ENCODE measurements at places on chromosomes 13 and 19.

- no peak for DNase-seq
Measured at GRCh38 chr13:111082240-111082639, 32.9 kb upstream of the ARHGEF7 start.

DNA sequence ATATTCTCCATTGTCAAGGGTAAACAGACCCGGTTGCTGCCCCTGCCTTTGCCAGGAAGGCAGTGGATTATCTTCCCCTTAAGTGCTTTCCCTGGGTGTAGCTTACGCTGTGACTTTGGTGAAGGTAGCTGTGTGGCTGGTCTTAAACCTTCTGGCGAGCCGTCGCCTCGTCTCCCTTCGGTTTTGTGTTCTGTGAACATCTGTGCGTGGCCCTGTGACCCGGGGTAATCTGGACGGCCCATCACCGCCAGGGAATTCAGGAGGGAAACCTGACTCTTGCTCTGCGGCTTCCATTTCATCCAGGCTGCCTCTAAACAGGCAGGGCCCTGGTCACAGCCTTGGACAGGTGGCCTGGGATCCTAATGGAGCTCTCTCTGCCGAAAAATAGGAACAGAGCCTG is 78.7 kb downstream of the SHISA2 start:
- no peak for DNase-seq

DNA sequence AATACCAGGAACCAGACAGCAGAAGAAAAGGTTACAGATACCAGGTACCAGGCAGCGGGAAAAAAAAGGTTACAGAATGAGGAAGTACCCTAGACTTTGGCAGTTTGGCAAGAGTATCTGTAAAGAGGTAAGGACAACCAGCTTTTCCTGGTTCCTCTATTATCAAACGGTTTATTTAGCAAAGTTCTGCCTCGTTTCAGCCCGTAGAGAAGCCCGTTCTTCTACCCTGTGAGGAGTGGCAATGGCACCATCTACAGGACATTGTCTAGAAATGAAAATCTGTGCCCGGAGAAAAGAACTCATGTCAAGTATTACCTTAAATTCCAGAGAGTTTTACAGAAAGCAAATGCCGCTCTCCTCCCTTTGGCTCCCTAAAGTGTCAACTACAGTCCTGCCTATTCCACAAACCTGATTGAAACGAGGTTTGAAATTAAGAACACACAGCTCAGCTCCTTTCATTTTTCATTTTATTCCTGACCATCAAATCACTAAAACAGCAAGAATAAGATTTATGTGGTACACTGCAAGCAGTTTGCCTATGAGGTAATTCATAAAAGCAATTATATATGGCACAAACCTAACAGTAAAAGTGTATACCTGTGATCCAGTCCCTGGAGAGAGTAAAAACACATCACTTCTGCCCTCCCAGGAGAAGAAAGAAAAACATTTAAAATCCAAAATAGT is 226.3 kb downstream of the SLC7A1 start:
- no peak for DNase-seq

DNA sequence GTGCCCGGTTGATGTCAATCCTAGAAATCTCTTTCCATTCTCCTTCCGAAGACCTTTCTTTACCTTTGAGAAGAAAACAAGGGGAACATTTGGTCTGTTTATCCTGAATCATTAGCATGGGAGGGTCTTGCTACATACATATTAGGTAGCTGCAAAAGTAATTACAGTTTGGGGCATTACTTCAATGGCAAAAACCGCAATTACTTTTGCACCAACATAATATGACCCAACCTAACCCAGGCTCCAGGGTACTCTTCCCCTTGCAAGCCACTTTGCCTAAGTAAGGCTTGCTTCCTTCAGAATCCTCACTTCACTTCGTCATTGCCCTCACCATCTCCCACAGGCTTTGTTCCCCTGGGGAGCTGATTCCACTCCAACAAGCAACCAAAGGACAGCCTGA is 662.7 kb downstream of the DIAPH3 start:
- DNase-seq = no peak

GRCh38 chr19:30036154-30037129 is 94.4 kb downstream of the URI1 start:
- no peak for DNase-seq

GRCh38 chr13:98026457-98026857 is 73.0 kb downstream of the IPO5 start:
- no peak for DNase-seq

DNA sequence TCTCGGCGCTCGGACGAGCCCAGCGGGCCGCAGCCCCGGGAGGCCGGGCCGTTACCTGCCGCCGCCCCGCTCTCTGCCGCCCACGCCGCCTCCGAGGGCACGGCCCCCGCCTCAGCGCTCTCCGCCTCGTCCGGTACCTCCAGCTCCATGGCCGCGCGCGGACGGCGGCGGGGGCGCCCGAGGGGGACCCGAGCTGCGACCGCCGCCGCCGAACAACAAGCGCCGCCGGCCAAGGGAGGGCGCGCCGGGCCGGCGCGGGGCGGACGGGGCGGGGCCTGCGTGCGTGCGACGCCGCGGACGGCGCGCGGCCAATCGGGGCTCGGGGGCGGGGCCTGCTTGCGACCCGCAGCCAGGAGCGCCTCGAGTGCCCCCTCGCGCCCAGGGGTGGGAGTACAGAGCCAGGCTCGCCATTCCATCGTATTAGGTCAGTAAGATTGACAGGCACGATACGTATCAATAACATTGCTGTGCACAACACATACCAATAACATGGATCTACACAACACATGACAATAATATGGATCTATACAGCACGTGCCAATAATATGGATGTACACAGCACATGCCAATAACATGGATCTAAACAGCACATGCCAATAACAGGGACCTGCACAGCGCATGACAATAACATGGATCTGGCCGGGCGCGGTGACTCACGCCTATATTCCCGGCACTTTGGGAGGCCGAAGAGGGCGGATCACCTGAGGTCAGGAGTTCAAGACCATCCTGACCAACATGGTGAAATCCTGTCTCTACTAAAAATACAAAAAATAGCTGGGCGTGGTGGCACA is at the start of gene PIP5K1C:
Gene PIP5K1C, minus strand, starts transcription at position 227 of the 791 bp plus-strand sequence. Its CDS starts 78 bp downstream, at position 149.
- peak; percentile 94 for DNase-seq

DNA sequence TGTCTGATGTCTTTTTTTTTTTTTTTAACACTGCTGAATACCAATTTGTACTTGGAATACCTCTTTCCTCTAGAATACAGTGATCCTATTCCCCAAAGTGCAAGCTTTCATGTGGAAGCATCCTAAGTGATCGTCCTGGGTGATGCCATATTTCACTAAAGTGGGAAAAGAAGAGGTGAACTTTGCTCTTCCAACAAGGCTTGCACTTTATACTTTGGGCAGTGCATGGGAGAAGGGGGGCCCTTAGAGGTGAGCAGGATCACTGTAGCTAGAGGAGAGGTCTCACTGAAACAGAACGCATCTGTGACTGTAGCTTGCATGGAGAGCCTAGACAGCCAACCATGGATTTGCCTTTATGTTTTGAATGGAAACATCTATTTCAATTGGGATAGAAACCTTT is 173.8 kb downstream of the STK24 start:
- no peak for DNase-seq

DNA sequence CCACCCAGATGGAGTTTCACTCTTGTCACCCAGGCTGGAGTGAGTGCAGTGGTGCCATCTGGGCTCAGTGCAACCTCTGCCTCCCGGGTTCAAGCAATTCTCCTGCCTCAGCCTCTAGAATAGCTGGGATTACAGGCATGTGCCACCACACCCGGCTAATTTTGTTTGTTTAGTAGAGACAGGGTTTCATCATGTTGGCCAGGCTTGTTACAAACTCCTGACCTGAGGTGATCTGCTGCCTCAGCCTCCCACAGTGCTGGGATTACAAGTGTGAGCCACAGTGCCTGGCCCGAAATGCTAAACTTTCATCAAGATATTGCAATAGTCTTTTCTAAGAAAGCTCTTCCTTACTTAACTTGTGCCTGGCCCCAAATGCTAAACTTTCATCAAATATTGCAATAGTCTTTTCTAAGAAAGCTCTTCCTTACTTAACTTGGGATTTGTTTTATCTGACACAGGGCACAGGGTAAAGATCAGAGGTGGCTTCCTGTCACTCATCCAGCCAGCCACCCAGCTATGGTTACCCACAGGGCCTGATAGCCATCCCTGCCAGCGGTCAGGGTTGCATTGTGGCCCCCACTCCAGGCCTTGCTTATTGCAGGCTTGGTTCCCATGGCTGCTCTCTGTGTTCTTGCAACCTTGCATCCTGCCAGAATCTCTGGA is 352.3 kb upstream of the TMTC4 start:
- DNase-seq = no peak

DNA sequence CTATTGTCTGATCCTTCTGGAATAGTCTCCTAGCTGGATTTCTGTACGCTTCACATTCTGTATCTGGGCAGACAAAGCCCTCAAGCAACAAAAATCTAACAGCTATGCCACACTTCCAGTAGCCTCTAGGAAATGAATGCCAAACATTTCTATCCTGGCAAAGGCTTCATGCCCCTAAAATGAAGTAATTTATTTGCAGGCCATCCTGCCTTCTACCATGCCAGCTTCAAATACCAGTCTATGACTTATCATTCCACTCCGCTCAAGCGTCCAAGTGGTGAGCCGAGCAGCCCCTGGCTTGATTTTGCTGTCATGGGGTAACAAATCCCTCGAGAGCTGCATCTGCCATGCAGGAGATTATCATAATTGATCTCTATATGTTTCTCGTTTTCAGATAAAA is 86.9 kb downstream of the LHFPL6 start:
- DNase-seq = no peak

- DNase-seq = no peak
Measured at GRCh38 chr13:36475468-36475867, 43.2 kb downstream of the CCNA1 start.

- DNase-seq = no peak
Measured at GRCh38 chr13:37686501-37686900, 87.9 kb upstream of the POSTN start.

DNA sequence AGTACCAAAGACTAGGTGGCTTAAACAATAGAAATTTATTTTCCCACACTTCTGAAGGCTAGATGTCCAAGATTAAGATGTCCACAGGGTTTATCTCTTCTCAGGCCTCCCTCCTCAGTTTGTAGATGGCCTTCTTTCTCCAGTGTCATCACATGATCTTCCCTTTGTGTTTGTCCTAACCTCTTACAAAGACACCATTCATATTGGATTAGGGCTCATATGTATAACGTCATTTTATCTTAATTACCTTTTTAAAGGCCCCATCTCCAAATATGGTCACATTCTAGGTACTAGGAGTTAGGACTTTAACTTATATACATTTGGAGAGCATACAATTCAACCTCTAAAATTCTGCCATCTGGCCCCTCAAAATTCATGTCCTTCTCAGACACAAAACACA is 34.3 kb downstream of the N4BP2L2 start:
- no peak for DNase-seq

Measured in stimulated activated CD4-positive, alpha-beta T cell treated with anti-CD3 and anti-CD28 coated beads, Interleukin-4, amount 100 ng/mL, for 48 hours (primary cell).